Activated CD8-positive, alpha-beta memory T cell treated with anti-CD3 and anti-CD28 coated beads, Interleukin-2, amount 50 U/mL, for 48 hours (primary cell): ENCODE measurements at places on chromosomes 1 and 21.

DNA sequence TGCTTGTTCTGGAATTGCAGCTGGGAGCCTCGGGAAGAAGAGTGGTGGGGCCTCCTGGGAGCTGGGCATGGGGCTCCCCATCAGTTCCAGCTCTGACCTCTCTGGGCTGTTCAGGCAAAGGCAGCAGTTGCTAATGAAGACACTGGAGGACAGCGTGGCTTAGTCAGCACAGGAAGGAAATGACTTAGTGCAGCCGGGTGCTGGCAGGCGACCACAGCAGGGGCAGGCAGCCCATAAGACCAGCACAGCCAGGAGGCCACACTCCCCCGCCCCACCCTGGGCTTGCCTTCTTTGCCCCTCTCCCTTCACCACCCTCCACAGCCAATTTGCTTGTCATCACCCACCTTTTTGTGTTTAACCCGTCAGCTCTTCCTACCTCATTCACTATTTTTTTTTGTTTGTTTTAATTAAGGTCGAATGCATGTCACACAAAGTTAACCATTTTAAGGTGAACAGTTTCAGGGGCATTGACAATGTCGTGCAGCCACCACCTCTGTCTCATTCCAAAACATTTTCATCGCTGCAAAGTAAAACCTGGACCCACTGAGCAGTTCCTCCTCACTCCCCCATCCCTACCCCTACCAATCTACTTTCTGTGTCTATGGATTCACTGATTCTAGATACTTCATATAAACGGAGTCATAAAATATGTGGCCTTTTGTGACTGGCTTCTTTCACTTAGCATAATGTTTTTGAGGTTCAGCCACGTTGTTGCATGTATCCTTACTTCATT lies 10.9 kb downstream of the OLIG2 start:
- no peak for DNase-seq

GRCh38 chr1:219404629-219405028 lies 208.3 kb downstream of the ZC3H11B start:
- no peak for DNase-seq

GRCh38 chr1:24609949-24610517 lies 33.1 kb upstream of the SRRM1 start:
- DNase-seq: no peak

DNA sequence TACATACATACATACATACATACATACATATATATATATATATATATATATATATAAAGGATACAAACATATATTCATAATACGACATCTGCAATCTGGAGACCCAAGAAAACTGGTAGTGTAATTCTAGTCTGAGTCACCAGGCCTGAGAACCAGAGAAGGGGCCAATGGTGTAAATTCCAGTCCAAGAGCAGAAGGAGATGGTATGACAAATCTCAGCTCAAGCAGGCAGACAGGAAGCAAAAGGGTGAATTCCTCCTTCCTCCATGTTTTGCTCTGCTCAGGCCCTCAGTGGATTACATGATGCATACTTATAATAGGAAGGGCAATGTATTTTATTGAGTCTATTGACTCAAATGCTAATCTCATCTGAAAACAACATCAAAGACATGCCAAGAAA lies 1060.4 kb upstream of the TMPRSS15 start:
- no peak for DNase-seq

GRCh38 chr21:45284456-45284741 lies 3.3 kb downstream of the POFUT2 start:
- peak; percentile 32 for DNase-seq

- no peak for DNase-seq
Observed at GRCh38 chr1:4046836-4047461, 146.9 kb upstream of the C1orf174 start.

DNA sequence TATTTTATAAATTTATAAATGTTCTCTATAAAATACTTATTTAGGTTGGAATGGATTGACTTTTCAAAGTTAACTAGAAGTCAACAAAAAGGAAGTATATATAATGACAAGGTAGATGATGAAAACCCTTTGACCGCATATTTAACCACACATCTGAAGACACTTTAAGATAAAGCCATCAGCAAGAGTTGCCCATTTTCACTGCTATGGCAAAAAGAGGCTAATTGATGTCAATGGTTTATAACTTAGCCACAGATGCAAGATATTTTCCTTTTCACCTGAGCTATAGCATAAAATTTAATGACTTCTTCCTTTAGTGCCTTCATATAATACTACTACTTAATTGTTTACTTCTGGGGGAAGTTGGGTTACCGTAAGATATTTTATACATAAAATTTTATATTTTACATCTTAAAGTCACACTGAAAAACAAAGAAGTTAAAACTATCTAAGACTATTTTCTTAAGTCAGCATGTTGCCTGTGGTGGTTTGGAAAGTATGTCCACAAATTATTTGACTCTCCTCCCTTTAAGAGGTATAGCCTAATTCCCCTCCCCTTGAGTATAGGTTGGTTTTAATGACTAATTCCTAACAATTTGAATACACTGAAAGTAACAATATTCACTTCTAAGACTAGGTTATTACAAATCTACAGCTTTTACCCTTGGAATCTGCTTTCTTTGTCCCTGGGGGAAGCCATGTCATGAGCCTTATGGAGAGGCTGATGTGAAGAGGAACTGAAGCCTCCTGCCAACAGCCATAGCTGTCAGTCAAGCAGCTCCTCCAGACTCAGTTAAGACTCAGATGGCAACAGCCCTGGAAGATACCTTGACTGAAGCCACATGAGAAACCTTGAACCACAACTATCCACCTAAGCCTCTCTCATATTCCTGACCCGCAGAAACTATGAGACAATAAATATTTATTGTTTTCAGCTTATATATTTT lies 40.3 kb upstream of the LRRC8B start:
- DNase-seq: no peak

- DNase-seq: no peak
Observed at GRCh38 chr1:38803647-38804046, 55.9 kb downstream of the RRAGC start.

DNA sequence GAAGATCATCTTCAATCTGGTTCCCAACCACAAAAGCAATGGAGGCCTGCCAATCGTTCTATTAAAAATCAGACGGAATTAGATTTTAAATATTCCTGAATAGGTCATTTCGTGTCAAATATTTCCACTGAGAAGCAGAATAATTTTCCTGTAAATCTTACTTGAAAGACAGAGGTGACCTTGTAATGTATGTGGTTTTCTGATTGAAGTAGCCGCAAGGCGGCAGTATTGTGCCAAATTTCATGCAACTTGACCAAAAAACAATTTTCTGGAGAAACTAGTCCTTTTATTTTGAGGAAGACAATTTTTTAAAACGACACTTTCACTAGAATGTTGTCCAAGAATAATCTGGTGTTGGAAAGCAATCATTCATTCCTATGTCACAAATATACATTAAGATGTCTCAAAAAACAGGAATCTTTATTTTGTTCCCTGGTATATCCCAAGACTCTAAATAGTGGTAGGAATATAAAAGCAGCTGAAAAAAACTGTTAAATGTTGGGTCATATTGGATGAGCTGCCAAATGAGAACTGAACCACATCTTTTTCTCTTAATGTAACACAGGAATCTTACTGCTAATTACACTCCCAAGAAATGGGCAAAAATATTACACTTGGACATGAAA lies 33.6 kb downstream of the SPAG17 start:
- peak; percentile 64 for DNase-seq

- no peak for DNase-seq
Observed at GRCh38 chr1:204134103-204134502, 17.7 kb downstream of the ETNK2 start.

GRCh38 chr1:12460911-12461621 lies 156.9 kb downstream of the DHRS3 start:
- DNase-seq: no peak

DNA sequence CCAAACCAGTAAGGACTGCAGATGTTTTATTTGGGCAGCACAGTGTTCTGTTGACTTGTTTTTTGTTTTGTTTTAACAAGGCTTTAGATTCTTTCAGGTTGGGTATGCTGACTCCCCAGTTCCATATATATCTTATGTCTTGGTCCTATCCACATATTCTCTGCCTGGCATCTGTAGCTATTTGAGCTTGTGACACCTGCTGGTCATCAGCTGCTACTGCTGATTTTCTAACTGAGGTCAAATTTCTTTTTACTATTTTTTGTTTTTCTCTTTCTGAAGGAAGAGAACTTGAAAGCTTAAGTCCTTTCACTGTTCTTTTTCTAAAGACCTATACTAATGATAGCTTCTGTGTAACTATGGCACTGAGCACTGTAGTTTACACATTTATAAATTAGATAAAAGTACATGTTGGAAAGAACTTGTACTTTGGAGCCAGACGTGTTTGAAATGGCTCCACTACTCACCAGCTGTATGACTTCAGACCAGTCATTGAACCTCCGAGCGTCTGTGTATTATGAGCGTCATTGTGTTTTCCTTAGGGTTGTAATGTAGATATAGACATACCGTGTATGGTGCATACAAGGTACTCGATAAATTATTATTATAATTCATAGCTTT lies 109.4 kb downstream of the NRDC start:
- DNase-seq: no peak

GRCh38 chr1:9448132-9449109 lies 90.8 kb upstream of the SLC25A33 start:
- DNase-seq: no peak

GRCh38 chr1:152003846-152004442 lies 10.3 kb upstream of the S100A10 start:
- no peak for DNase-seq

- DNase-seq: no peak
Observed at GRCh38 chr1:92026806-92027205, 3.0 kb upstream of the EPHX4 start.

DNA sequence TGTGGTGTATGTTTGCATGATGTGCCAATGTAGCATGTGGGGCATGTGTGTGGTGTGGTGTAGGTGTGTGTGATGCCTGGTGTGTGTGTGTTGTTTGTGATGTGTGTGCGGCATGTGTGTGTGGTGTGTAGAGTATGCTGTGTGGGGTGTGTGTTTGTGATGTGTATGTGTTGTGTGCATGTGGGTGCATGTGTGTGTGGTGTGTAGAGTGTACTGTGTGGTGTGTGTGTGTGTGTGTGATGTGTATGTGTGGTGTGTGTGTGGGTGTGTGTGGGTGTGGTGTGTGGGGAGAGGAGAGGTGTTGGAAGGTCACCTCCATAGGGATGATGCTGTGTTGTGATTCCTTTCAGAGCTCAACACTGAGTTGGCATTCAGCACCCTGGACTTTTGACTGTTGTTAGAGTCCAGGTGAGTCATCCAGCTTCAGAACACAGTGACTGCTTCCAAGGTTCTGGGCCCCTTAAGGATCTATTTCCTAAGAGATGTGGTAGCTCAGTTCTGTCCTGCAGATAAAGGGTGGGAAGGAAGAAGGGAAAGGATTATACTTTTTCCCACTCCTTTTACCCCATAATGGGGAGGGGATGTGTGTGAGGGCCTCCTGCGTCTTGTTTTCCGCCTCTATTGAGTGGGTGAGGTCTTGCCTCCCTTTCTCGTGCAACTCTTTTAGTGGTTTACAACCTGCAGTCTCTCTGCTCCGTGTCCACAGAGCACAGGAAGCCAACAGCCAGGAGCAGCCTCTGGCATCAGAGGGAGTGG lies 47.6 kb downstream of the RHOU start:
- DNase-seq: no peak

- DNase-seq: no peak
Observed at GRCh38 chr1:231729544-231729943, 103.0 kb downstream of the DISC1 start.

GRCh38 chr1:195053478-195053877 lies 1554.8 kb downstream of the KCNT2 start:
- no peak for DNase-seq

GRCh38 chr1:76705560-76705959 lies 161.7 kb upstream of the ST6GALNAC5 start:
- no peak for DNase-seq

GRCh38 chr1:235935235-235936225 lies 68.8 kb upstream of the LYST start:
- no peak for DNase-seq
